ENCODE measurements at places on chromosomes 6 and 20.

- DNase-seq, result no peak
These were observed 282.7 kb downstream of the ADGB start for GRCh38 chr6:146881228-146882181.

DNA sequence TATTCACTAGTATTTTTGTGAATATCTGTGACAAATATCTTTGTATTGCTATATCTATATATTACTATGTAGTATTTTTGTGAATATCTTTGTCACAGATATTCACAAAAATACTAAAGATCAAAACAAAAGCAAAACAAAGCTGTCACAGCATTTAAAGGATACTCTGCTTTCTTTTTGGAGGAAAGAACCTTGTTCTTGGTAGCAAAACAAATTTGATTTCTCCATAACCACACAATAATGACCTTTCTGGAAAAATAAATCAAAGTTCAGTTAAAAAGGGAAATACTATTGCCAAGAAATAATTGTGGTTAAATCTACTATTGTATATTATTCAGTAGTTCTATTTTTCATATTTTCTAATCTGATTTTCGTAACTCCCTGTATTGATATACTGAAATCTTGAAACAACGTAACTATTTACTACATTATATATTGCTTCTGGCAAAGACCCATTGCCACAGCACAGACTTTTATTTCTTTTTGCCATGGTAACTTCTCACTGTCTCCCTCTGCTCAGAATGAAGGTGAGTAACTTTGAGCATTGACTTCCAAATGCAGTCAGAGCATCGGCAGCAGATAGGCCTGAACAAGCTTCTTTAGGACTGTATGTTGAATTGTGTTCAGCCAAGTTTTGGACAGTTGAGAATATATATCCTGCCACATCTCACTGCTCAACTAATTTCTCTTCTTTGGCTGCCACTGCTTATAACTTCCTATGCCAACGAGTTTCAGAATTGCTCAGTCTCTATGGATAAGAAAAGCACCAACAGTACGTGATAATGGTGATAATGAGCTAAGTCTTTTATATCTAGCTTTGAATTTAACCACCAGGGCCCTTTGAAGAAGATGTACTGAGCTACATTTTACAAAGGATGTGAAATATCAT, 1097.2 kb upstream of the GJE1 start:
- DNase-seq, result no peak

GRCh38 chr6:128046033-128046432, 145.2 kb upstream of the THEMIS start:
- DNase-seq, result no peak

DNA sequence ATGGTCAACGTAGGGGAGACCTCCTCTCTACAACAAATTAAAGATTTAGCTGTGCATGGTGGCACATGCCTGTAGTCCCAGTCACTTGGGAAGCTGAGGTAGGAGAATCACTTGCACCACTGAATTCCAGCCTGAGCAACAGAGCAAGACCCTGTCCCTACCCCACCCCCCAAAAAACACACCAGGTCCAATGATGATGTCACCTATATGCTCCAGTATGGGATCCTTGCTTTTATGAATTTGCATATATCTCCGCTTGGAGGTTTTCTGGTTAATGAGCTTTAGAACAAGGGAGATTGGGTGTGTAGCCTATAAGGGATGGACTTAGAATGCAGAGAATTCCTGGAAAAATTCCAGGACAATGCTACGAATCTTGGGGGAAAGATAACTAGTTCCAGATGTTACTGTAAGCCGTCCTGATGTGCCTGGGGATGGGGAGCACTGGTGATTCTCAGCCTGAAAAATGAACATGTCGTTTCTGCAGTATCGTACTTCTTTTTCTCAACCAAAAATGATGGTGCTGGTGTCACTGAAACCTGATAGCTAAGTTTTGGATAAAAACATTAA, 61.1 kb downstream of the ZBTB2 start:
- DNase-seq, result no peak

Data from substantia nigra (tissue), 51 donors.